ENCODE measurements at places on chromosomes 3 and 15. TPM values are rescaled to one million over a fixed set of nuclear protein-coding genes. Genes with fewer than 3 reads are reported as not detected.

DNA sequence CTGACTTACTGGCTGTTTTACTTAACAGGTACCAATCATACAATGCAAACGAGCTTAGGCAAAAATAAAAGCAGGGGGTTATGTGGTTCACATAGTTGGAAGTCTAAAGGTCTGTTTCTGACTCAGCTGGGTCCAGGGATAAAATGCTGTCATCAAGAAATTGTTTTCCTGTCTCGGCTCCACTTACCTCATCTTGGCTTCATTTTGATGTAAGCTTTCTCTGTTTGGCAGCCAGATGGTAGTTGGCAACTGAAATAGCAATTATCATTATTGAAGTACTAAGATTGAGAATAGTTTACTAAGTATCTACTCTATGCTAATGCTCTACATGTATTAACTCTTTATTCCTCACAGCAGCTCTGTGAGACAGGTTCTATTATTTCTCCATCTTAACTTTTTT is 36.8 kb upstream of the CNTN3 start:
- DNase-seq, result no peak

FBXW12 gene
- total RNA-seq, result not detected

PATL2 gene
- total RNA-seq, result 60.5 TPM

SLC51A gene
- not detected for total RNA-seq

LMCD1 gene
- 4.7 TPM for total RNA-seq

- DNase-seq, result no peak
These were observed 733.7 kb upstream of the CFAP20DC start for GRCh38 chr3:59783468-59783988.

C3orf85 gene
- total RNA-seq, result not detected

LRRC49 gene
- 0.49 TPM for total RNA-seq

GRCh38 chr3:47098910-47099309 is 65.0 kb downstream of the SETD2 start:
- DNase-seq, result no peak

DNA sequence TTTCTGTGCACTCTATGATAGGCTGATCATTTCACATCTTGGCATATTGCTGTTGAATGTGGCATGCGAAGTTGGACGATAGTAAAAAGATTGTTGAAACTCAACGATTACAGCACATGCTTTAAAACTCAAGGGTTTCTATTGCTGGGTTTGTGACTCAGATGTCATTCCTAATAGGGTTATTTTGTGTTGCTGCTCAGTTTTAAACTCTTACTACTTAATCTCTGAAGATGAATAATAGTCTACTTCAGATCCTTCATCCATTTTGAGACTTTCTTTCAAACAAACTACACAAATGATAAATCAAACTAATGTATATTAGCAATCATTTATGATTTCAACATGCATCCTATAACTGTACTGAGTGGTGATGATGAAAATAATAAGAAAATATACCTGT is 71.3 kb upstream of the MBNL1 start:
- peak; percentile 35 for DNase-seq

DNA sequence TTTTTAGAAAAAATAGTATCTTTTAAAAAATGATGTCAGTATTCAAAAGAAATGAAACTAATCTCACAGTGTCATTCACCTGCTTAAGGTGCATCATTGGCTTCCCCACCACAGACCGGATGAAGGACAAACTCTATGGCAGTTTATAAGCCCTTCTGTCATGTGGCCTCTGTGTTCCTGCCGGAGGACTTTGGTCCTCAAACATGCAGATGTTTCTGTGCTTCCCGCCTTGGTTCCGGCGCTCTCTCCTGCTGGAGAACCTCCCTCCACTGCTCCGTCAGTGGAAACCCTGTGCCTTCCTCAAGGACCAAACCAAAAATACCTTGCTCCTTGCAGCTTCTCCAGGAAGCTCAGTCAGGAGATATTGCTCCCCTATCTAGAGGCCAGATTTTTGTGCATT is 326.3 kb downstream of the UACA start:
- DNase-seq, result no peak

- DNase-seq, result peak; percentile 43
These were observed 730 bp downstream of the SPRED1 start for GRCh38 chr15:38253351-38253781.

GRCh38 chr3:197186887-197187588 is 111.4 kb downstream of the DLG1 start:
- peak; percentile 74 for DNase-seq

DNA sequence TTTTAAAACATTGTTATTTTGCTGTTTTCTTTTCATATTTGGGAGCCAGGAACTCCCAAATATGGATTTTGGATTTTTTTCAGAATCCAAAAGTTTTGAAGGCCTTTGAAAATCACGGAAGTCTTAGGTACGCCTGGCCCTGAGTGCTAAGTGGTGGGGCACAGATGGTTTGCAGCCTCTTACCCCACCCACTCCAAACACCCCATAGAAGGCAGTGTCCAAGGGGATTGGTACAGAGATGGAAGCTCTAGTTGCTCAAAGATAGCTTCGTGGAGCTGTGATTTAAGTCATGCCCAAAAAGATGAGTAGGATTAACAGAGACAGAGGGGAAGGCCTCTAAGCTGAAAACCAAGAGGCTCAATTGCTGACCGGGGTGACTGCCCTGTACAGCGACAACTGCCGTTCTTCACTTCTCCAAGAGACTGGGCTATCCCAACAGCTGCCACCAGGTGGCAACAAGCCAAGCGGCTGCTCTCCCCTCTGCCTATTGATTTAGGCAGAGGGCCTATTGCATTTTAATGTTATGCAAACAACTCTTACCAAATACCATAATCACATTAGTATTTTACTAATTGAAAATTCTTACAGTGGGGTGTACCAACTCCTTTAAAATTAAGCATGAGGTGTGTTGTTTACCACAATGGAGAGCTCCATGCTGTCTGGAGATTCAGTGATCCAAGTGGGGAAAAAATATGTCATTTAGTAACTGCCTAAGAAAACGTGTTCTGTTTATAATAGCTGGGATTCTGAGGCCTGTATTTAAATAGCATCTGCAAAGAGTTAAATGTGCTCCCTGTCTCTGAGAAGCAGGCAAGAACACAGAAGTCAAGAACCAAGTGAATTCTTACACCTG is 64.0 kb upstream of the C15orf61 start:
- peak; percentile 83 for DNase-seq

PDCD10 gene
- total RNA-seq, result 58.0 TPM

MUSTN1 gene
- total RNA-seq, result 5.1 TPM

CYP11A1 gene
- not detected for total RNA-seq

LSM3 gene
- total RNA-seq, result 10.0 TPM

DNA sequence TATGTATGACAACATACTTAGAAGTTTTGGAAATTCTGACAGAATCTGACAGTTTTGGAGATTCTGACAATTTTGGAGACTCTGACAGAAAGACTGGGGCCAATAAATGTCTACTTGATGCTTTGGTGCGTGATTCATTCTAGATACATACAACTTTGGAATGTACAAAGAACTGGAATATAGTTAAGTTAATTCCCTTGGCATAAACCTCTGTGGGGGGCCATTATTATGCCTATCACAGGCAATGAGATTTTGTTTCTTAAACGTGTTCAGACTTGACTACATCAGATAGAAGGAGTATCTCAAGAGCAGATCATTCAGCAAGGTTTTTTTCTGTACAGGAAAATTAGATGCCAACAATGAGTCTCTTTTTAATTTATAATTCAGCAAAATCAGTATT is 617.6 kb upstream of the ZNF717 start:
- no peak for DNase-seq

- no peak for DNase-seq
These were observed 27.3 kb upstream of the TGFBR2 start for GRCh38 chr3:30578986-30579579.

GRCh38 chr3:117277816-117278215 is 568.2 kb downstream of the TUSC7 start:
- DNase-seq, result no peak
